ENCODE measurements at places on chromosomes 12 and 14.

DNA sequence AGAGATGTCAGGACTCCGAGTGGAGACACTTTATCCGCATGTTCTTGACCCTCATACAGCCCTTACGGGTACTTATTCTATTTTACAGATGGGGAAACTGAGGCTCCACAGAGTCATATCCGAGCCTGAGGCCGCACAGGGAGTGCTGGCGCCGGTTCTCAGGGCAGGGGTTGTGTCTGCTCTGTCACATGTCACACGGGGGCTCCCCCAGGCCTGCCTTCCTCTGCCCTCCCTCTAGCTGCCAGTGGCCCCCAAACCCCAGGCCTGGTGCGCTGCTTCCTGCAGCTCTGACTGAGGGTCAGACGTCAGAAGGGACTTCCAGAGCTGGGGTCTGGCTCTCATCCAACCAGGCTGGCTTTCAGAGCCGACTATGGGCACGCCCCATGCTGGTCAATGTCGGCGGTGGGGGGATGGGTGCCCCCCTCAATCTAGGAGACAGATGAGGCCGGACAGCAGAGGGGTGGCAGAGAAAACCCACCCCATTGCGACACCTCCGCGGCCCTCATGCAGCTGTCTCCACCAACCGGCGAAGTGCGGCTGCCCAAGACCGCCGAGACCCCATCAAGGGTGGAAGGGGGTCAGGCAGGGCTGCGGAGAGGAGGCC is 811 bp upstream of the INF2 start:
- DNase-seq, result peak; percentile 63

DNA sequence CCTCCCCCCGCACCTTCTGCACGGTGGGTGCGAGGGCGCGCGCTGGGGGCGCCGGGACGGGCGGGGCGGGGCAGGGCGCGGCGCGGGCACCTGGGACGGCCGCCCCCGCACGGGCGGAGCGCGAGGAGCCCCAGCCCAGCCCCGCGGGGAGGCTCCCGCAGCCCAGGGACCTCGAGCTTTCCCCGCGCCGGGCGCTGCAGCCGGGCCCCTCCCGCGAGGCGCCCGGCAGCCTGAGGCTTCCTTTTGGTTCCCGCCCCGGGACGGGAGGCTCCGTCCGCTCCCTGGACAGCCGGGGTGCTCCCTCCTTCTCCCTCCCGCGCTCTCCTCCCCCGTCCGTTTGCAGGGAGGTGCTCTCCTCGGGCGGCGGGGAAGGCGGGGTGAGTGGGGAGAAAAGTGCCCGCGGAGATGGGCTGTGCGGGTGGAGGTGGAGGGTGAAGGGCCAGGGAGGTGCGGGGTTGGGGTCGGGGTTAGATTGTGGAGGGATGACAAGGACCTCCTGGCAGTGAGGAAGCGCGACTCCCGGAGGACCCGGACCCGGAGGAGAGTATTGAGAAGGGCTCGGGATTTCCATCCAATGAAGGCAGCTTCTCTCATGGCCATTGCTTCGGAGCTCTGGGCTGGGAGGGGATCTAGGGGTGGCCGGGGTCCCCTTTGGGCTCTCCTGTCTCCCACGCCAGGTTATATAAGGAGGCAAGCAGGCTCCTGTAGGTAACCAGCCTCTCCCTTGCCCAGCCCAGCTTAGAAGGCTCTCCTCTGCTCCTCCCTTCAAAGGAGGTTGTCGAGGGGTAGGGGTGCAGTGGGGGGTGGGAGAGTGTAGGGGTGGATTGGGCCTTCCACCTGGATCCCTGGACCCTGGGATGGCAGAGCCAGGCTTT is 645 bp downstream of the JDP2 start:
- DNase-seq, result peak; percentile 34

DNA sequence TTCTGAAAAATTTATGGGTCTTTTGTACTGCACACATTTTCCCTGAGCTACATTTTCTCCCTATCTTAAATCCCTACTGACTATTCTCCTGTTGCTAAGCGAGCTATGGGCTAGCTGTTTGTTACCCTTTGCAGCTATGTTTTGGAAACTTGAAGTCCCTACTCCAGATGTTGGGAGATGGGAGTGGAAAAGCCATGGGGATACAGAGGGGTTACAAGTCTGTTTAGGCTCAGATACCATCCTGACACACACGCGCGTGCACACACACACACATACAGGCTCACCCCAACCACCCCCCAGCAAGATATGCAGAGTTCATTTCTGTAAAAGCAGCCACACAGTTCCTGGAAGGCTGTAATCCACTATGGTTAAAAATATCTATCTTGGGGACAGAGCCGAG is 15.8 kb downstream of the ATP5MC2 start:
- no peak for DNase-seq

GRCh38 chr14:41899416-41899815 is 292.7 kb downstream of the LRFN5 start:
- DNase-seq, result no peak

DNA sequence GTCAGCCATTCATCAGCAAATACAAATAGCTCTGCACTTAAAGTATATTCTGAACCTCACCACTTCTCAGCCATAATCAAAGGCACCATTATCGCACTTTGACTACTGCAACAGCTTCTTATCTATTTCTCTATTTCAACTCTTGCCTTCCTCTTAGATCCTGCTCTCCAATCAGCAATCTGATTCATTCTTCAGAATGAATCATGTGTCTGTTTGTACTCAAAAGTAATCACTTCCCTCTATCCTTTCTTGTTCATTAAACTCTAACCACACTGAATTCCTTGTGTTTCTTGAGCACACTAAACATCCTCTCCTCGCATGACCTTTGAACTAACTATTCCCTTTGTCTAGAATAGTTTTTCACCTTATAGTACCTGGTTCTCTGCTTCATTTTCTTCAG is 12.8 kb upstream of the OR4E1 start:
- DNase-seq, result no peak

DNA sequence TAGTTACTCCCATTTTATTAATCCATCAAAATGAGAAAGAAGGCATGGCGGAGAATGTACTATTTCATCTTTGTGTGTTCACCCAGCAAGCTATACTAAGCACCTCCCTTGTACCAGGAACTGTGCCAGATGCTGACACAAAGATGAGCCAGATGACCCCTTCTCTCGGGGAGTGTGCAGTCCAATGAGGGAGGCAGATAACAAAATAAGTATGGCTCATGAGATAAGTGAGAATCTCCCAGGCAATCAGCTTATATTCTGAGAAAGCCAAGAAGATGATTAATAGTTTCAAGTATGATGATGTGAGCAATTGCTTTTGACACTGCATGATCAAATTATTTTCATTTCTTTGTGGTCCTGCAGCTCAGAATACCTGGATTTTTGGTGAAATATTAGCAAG is 1.3 kb upstream of the TMEM233 start:
- no peak for DNase-seq

- no peak for DNase-seq
Measured at GRCh38 chr14:56774503-56774902, 35.8 kb downstream of the OTX2 start.

GRCh38 chr14:89618330-89618708 is 201.3 kb upstream of the FOXN3 start:
- peak; percentile 16 for DNase-seq

GRCh38 chr12:129551441-129551840 is 352.4 kb downstream of the TMEM132D start:
- no peak for DNase-seq

DNA sequence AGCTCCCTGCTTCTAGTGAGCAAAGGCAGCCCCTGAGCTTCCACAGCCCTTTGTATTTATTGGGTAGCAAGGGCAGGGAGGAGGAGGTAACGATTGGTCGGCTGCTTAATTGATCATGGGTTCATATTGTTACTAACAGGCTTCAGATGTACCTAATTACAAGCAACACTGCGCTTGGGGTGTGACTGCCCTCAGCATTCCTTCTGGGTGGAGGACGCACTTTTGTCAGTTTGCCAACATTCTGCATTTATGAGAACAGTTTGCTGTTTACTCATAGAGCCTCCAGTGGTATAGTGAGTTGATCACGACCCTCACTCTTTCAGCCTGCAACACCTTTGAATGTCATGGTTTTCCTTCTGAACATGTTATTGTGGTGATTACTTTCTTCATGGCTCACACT is 9.6 kb downstream of the TSHR start:
- DNase-seq, result no peak

DNA sequence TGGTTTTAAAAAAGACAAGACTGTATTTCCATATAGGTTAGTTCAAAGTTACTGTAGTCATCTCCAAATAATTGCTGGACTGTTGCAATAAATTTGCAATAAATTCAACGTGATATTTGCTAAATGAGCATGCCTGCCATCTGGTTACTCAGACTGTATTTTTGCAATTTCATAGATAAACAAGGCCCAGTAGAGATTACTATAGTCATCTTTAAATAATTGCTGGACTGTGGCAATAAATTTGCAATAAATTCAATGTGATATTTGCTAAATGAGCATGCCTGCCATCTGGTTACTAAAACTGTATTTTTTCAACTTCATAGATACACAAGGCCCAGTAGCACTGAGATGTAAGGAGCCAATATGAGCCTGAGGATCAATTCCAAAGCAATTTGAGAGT is 5.6 kb downstream of the NTN4 start:
- DNase-seq, result no peak

DNA sequence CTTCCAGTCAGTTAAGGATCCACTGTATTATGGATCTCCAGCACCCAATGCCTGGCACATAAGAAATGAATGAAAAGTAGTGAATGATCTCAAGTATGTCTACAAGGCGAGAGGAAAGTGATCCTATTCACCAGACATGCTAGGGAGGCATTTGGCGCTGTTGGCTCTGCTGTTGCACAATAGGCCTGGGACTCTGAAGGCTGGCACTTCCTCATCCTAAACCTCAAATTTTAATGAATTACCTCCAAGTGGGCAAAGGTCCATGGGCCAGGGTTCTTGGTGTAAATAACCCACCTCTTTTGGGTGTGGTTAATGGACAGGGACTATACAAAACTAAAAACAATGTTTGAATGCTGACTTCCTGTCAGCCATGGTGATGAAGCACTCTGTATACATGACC is 173.4 kb upstream of the PZP start:
- DNase-seq, result peak; percentile 22

DNA sequence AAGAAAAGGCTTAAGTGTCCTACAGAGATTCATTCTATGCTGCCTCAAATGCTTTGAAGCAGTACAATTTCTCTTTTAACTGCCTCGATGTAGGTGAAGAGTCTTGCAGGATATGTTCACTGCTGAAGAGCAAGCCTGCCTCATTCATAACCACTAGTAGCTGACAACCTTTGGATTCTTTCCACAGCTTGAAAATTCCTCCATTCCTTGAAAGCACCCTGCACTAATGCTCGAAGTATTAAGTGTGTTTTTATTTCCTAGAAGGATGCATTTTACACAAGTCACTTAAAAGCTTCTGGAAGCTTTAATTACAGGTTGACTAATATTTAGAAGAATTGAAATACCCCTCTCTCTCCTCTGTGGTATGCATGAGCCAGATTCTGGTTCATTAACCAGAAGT is 429.4 kb downstream of the DIO2 start:
- DNase-seq, result no peak

- DNase-seq, result no peak
Measured at GRCh38 chr14:75518625-75519024, 3.6 kb upstream of the BATF start.

DNA sequence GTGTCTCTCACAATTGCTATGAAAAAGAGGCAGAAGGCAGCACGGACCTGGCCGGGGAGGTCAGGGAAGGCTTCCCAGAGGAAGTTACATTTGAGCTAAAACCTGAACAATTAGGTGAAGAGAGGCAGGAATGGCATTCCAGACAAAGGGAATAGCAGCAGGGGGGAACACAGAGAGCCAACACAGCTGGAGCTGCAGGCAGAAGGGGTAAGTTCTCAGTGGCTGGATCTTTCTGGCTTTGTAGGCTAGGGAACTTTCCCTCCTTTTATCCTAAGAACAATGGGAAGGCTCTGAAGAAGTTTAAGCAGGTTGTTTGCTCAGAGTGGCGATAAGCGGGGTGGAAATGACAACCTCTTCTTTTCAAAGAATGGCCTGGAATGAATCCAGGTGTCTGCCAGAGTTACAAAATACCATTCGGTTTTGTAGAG is 100.0 kb downstream of the PRIMA1 start:
- no peak for DNase-seq

DNA sequence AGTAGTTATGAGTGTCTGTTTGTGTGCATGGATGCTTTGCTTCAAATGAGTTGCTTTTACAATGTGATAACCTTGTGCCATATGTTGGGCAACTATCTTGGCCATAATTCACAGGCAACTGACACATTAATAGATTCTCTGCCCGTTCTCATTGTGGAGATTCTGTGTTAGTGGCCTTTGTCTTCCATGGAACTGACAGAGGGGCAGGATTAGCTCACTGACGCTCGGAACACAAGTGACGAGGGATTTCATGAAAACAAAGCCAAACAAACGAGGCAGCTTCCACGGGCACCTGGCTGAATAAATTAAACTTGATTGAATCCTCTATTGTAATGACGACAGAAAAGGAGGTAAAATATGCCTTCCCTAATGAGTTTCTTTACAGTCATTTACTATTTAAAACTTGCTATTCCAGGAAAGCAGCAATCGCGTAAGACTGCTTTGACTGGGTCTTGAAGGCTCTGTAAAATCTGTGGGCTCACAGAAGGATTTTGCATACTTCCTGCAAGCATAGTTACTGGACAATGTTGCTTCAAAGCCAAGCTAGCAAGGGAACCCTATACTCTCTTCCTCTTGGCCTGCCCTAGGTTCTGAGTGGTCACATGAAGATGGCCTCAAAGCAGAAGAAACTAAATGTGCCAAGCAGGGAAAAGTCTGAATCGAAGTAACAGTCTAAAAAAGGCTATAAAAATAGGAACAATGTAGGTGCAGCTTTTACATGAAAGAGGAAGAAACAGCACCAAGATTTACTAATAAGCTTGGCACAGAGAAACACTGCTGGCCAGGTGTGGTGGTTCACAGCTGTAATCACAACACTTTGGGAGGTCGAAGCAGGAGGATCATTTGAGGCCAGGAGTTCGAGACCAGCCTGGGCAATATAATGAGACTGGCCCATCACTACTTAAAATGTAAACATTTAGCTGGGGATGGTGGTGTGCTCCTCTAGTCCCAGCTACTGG is 28.1 kb upstream of the SINHCAF start:
- no peak for DNase-seq

DNA sequence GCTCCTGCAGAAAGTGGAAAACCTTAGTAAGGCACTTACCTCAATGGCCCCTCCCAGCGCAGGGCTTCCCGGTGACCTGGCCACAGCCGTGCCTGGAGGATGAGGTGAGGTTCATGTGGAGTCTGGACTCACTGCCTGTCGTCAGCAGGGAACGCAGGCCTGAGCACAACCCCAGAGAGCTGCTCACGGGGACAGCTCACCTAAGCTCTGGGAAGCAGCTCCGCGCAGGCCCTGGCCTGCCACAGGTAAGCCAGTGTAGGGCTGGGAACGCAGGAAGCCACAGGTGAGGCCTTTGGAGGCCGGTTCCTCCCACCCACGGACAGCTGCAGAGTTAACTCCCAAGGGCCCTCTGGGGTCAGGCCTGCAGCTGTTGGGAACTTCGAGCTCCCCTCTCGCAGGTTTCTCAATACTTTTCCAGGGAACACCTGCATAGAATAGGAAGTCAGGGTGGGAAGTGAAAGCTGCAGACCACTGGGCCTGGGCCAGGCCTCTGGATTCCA is 32.7 kb downstream of the ANAPC7 start:
- DNase-seq, result no peak

GRCh38 chr12:67541625-67541991 is 106.9 kb upstream of the DYRK2 start:
- DNase-seq, result no peak

GRCh38 chr12:92133171-92133570 is 12.5 kb downstream of the BTG1 start:
- no peak for DNase-seq
